ENCODE measurements at places on chromosomes 1 and 21. TPM values are rescaled to one million over a fixed set of nuclear protein-coding genes. Genes with fewer than 3 reads are reported as not detected.
A peak's percentile ranks its signal among the peaks of the same experiment; 100 is the strongest.

DNA sequence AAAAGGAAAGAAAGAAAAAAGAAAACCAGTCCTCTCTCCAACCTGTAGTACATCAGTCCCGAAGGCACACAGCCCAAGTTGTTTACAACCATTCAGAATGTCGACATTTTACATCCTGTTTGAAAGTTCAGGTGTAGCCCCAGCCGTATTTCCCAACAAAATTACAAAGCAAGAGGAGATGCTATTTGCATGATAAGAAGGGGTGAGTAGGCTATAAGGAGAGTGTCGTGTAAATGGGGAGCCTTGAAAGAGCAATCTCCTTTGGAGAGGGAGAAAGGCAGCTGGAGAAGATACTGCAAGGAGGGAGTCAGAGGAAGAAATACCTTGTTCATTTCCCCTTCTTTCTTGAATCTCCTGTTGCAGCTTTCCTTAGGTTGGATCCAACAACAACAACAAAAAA lies 35.5 kb upstream of the DENND1B start:
- H3K36me3 ChIP-seq: no peaks in the 10 kb centered on the region
- no peaks in the 10 kb centered on the region for H3K4me1 ChIP-seq
- DNase-seq: no peak
- no peak overlapping the region for H3K4me3 ChIP-seq
- no peaks in the 10 kb centered on the region for H3K27me3 ChIP-seq

- H3K4me1 ChIP-seq: no peaks in the 10 kb centered on the region
- no peak for DNase-seq
- H3K27me3 ChIP-seq: no peaks in the 10 kb centered on the region
- H3K36me3 ChIP-seq: no peaks in the 10 kb centered on the region
- H3K27ac ChIP-seq: no peak overlapping the region
Observed at GRCh38 chr1:13550663-13551062, 33.0 kb upstream of the PDPN start.

The NOS1AP gene
- total RNA-seq: 7.8 TPM

GRCh38 chr21:42599486-42599885 lies 53.9 kb upstream of the PDE9A start:
- H3K4me1 ChIP-seq: no peaks in the 10 kb centered on the region
- H3K27me3 ChIP-seq: no peaks in the 10 kb centered on the region
- H3K27ac ChIP-seq: no peak overlapping the region

The C4BPA gene
- total RNA-seq: not detected

DNA sequence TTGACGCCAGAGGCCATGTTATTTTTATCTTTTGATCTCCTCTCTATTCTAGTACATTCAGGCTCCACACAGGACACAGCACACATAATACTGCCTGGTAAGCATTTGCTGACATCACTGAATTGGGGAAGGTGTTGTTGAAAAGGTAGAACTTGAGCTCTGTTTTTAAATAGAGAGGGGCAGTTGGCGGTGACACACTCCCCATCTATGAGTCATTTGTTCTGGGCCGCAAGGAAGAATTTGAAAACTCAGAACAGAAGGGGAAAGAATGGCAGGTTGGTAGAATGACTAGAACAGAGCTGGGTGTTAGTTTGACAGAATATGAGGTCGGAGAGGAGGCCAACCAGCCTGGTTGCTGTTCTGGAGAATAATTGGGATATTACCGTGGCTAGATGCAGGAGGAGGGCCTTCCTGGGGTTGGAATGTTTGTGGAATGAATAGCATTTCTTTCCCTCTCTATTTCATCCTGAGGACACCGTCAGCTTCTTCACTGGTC lies 52.1 kb upstream of the ERRFI1 start:
- H3K4me3 ChIP-seq: no peak overlapping the region
- H3K27ac ChIP-seq: peak overlapping the region; percentile 90
- peaks cover 44% of the 10 kb centered on the region for H3K4me1 ChIP-seq
- H3K36me3 ChIP-seq: no peaks in the 10 kb centered on the region
- no peaks in the 10 kb centered on the region for H3K27me3 ChIP-seq
- DNase-seq: no peak

DNA sequence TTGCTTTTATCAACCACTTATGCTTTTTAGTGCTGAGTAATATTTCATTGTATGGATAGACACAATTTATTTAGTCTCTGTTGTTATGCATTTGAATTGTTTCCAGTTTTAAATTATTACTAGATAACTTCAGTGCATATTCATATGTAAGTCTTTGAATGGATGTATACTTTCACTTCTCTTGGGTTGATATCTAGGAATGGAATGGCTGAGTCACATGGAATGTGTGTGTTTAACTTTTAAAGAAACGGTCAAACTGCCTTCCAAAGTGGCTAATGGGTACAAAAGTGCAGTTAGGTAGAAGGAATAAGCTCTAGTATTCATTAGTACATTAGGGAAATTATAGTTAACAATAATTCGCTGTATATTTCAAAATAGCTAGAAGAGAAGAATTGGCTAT lies 82.4 kb downstream of the NPHS2 start:
- H3K36me3 ChIP-seq: no peaks in the 10 kb centered on the region
- H3K4me3 ChIP-seq: no peak overlapping the region
- H3K27ac ChIP-seq: no peak overlapping the region
- no peaks in the 10 kb centered on the region for H3K4me1 ChIP-seq

- H3K4me3 ChIP-seq: no peak overlapping the region
- peaks cover 14% of the 10 kb centered on the region for H3K4me1 ChIP-seq
- H3K36me3 ChIP-seq: no peaks in the 10 kb centered on the region
- peak; percentile 66 for DNase-seq
- H3K27ac ChIP-seq: no peak overlapping the region
Observed at GRCh38 chr21:45388011-45388521, 16.9 kb upstream of the COL18A1 start.

The BMP8B gene
- total RNA-seq: 2.1 TPM

The KRTAP10-5 gene
- total RNA-seq: not detected

GRCh38 chr1:115771094-115771846 lies 2.8 kb upstream of the CASQ2 start:
- no peak for DNase-seq
- no peaks in the 10 kb centered on the region for H3K36me3 ChIP-seq
- no peak overlapping the region for H3K4me3 ChIP-seq
- H3K27me3 ChIP-seq: no peaks in the 10 kb centered on the region
- H3K4me1 ChIP-seq: peaks cover 24% of the 10 kb centered on the region

DNA sequence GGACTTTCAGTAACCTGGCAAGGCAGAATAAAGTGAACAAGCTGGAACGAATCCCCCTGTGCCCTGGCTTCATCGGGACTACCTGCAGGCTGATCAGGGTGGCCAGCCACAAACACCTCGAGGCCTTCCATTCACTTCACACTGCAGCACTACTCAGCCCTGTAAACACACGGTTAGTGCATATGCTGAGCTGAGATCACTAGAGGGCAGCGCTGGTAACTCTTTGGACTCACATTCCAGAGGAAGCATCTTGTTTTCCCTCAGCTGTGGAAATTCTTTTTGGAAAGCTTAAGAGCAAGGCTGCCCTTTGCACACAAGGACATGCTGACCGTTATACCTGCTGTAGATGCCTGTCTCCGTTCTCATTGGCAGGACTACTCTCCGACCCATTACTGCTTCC lies 32.1 kb downstream of the PCSK9 start:
- no peaks in the 10 kb centered on the region for H3K27me3 ChIP-seq
- peaks cover 8% of the 10 kb centered on the region for H3K4me1 ChIP-seq
- no peak for DNase-seq
- peaks cover 66% of the 10 kb centered on the region for H3K36me3 ChIP-seq
- H3K27ac ChIP-seq: no peak overlapping the region
- H3K4me3 ChIP-seq: no peak overlapping the region

- peak; percentile 77 for DNase-seq
- H3K4me3 ChIP-seq: no peak overlapping the region
- H3K4me1 ChIP-seq: no peaks in the 10 kb centered on the region
- H3K27ac ChIP-seq: no peak overlapping the region
- H3K27me3 ChIP-seq: no peaks in the 10 kb centered on the region
Observed at GRCh38 chr1:87953732-87954344, 625.2 kb downstream of the LMO4 start.

- DNase-seq: peak; percentile 90
- H3K4me1 ChIP-seq: no peaks in the 10 kb centered on the region
- H3K4me3 ChIP-seq: no peak overlapping the region
- no peaks in the 10 kb centered on the region for H3K36me3 ChIP-seq
Observed at GRCh38 chr21:26795866-26796329, 49.3 kb downstream of the ADAMTS1 start.

- H3K27me3 ChIP-seq: no peaks in the 10 kb centered on the region
- peak within 1 kb of the TSS; percentile 82 for H3K4me3 ChIP-seq
- DNase-seq: peak; percentile 96
- H3K4me1 ChIP-seq: peaks cover 28% of the 10 kb centered on the region
- peaks cover 12% of the 10 kb centered on the region for H3K36me3 ChIP-seq
Observed at GRCh38 chr1:27366411-27367159, at the start of gene MAP3K6. MAP3K6 (minus strand) TSS chr1:27366961; CDS start chr1:27366597, 364 bp downstream.

DNA sequence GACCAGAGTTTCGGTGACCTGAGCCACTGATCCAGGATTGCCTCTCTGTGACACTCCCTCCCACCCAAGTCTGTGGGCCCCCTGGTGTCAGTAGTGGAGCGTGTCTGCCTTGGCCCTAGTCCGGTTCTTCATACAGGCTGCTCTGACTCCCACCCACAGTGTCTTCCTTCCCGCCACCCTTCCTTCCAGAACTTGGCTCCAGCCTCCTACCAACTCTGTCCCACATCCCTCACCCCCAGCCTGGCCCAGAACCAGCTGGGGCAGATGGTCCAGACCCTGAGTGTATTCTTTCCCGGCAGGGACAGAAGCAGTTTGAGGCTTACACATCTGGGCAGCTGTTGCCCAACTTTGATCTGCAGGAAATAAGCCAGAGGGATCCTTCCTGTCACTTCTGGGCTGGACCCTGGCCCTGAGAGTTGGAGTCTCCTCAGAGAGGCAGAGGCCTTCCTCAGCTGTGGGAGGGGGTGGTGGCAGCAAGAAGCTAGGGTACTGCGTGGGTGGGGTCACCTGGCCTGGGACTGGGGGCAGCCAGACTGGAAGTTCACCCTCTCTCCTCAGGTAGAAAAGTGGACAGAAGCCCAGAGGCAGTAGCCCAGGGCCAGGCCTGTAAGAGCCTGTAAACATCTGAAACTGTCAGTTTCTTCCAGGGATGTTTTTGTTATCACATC lies 43.1 kb upstream of the EPS8L3 start:
- no peaks in the 10 kb centered on the region for H3K27me3 ChIP-seq
- H3K27ac ChIP-seq: peak overlapping the region; percentile 48
- H3K36me3 ChIP-seq: no peaks in the 10 kb centered on the region
- H3K4me1 ChIP-seq: no peaks in the 10 kb centered on the region
- no peak overlapping the region for H3K4me3 ChIP-seq

GRCh38 chr1:70528590-70529333 lies 117.7 kb downstream of the CTH start:
- no peaks in the 10 kb centered on the region for H3K36me3 ChIP-seq
- no peak for DNase-seq
- H3K27ac ChIP-seq: no peak overlapping the region
- no peaks in the 10 kb centered on the region for H3K4me1 ChIP-seq

The RASSF5 gene
- 3.6 TPM for total RNA-seq

The KCNC4 gene
- total RNA-seq: 2.1 TPM

The AUNIP gene
- total RNA-seq: not detected

GRCh38 chr1:26749458-26749857 lies 38.3 kb upstream of the PIGV start:
- DNase-seq: no peak
- no peak overlapping the region for H3K27ac ChIP-seq
- no peaks in the 10 kb centered on the region for H3K27me3 ChIP-seq
- H3K4me3 ChIP-seq: no peak overlapping the region

The OR2M3 gene
- not detected for total RNA-seq

DNA sequence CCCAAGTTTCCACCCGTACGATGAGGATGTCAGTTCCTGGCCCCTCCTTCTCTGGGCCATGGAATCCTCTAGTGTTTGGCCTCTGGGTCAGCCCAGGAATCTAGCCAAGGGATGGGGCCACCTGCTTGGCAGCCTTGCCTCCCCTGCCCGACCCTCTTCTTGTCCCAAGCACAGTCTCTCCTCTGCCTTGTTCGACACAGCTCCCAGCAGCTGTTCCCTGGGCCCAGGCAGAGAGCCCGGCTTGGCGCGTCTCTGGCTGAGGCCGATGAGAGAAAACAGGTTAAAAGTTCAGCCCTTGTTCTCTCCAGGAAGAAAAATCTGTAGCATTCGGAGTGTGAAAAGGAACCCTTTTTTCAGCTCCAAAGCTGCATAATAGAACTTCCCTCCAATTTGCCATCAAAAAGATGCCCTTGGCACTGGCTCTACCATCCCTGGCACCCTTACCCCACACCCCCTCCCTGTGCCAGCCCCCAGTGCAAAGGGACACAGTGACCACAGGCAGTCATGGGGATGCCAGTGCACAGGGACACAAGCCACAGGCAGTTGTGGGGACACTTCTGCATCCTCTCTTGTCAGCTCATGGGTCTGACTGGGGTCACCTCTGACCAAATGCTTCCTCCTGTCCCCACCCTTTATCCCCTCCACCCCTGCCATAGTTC lies 68.4 kb downstream of the EPHB2 start:
- H3K27ac ChIP-seq: peak overlapping the region; percentile 57
- no peak for DNase-seq
- no peak overlapping the region for H3K4me3 ChIP-seq
- H3K36me3 ChIP-seq: no peaks in the 10 kb centered on the region
- no peaks in the 10 kb centered on the region for H3K27me3 ChIP-seq
- H3K4me1 ChIP-seq: no peaks in the 10 kb centered on the region

The TOR1AIP1 gene
- total RNA-seq: 152 TPM

- no peak for DNase-seq
- H3K4me3 ChIP-seq: peak overlapping the region; percentile 91
- H3K36me3 ChIP-seq: no peaks in the 10 kb centered on the region
- H3K27ac ChIP-seq: peak overlapping the region; percentile 92
- H3K4me1 ChIP-seq: peaks cover 58% of the 10 kb centered on the region
Observed at GRCh38 chr1:37553598-37553926, 531 bp downstream of the SNIP1 start.

GRCh38 chr1:2312515-2313301 lies 78.6 kb downstream of the MORN1 start:
- H3K36me3 ChIP-seq: peaks cover 7% of the 10 kb centered on the region
- no peaks in the 10 kb centered on the region for H3K4me1 ChIP-seq
- DNase-seq: peak; percentile 81
- H3K4me3 ChIP-seq: no peak overlapping the region

The BCL2L15 gene
- 0.28 TPM for total RNA-seq

DNA sequence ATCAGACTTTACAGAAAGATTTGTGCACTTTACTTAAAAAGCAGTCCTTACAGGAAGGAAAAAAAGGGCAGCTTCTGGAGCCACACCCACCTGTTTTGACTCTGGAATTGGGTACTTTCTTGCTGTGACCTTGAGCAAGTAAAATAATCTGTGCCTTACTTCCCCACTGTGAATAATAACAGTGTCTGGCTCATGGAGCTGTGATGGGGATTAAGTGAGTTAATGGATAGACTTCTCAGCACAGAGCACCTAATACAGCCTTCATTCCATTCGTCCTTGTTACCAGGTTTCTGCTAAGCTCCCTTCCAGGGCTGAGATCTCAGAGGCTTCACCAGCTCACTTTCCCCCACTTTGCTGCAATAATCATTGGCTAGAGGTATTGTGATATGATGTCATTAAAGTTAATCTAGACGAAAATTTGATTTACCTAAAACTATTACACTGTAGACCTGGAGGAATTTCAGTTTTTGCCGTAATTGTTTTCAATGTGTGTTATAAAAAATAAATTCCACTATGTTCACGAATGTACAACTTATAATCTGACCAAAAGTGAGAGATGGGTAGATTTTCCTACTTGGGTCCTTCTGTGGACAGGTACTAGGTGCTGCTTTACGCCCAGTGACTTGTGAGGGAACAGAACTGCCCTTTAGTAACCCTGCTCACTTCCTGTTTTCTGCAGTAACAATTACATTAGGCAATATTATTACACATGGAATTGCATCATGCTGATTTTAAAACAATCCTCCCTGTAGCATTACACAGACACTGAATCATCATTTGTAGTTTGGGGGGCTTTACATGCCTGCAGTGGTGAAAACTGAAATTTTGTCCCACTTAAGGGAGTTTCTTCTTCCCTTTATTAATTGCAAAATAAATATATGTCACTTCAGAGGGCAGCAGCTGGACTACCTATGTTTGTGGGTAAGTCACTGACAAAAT lies 19.7 kb upstream of the ABCG1 start:
- no peaks in the 10 kb centered on the region for H3K36me3 ChIP-seq
- H3K4me3 ChIP-seq: no peak overlapping the region
- H3K27ac ChIP-seq: peak overlapping the region; percentile 36
- H3K4me1 ChIP-seq: no peaks in the 10 kb centered on the region
